ENCODE measurements at places on chromosomes 3 and 15.
A peak's percentile ranks its signal among the peaks of the same experiment; 100 is the strongest.

DNA sequence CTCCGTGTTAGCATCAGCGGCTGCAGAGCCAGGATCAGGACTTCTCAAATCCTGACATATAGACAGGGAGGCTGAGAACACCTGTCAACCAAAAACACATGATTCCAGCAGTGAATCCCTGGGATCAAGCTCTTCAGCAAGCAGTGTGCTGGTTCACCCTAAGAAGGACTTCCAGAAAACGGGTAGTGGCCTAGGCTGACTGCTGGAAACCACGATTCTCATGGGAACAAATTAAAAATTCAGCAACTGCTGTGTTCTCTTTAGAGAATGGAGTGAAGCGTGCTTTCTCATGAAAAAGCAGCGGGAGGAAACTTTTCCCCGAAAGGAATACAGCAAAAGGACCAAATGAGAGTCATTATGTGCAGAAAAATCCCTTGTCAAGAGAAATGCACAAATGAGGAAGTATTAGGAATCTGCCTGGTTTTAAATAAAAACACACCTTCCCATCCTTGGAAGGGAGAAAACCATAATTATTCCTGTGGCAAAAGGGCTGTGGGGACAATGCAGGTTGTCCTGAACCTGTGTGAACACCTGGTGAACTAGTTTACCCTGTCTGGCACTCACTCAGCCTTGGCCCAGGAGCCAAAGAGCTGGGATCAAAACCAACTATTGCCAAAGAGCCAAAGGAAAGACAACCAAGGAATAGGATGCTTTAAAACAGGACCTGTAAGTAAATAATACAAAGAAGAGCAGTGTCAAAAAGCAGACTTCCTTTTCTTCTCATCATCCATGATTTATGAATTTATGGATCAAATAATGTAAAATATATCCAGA, 13.4 kb downstream of the IL12A start:
- no peak for DNase-seq

- no peak for DNase-seq
Measured at GRCh38 chr15:78177447-78177873, 28.3 kb downstream of the IDH3A start.

DNA sequence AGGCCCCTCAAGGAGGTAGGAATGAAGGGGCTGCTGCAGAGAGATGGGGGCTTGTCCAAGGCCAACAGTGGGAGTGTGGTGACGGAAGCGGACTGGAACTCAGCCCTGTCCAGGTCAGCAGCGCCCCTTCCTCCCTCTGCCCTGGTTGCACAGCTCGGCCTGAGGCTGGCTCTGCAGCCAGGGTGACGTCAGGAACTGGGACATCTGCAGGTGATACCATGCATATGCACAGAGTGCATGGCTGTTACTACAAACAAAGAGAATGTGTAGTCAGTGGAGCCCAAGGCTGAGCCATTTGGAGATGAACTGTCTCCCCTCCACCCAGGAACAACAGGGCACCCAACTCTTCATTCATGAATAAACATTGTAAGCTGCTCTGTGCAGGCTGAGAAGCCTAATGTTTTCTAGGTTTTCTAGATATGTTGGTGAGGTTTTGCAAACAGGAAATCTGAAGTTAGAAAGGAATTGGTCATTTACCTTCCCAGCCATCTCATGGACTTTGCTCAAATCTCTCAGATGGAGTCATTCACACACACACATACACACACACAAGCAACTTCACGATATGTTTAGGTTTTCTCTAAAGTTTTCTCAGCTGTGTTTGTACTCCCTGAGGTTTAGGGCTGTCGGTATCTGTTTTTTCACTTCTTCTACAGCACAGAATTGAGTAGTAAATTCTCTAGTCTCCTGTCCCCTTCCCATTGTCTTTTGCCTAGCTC, 117.2 kb downstream of the TLE3 start:
- DNase-seq, result no peak

GRCh38 chr15:70014331-70014730, 83.4 kb downstream of the TLE3 start:
- no peak for DNase-seq

- DNase-seq, result no peak
Measured at GRCh38 chr3:126347543-126348161, 9.6 kb downstream of the KLF15 start.

DNA sequence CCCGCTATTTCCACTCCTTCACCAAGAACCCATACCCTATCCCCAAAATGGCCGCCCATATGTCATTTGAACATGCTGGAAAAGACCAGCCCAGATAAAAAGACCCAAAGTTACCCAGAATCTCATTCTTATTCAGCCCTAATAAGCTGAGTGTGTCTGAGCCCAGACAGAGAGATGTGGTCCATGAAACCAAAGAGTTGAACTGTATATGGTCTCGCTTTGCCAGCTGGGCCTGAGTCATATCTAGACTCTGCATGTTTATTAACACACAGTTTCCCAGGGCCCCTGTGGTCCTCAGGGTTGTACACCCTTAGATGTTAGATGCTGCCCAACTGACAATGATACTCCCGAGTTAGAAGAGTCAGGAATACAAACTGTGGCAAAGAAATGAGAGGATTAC, 201.9 kb upstream of the STRIT1 start:
- peak; percentile 43 for DNase-seq

- DNase-seq, result no peak
Measured at GRCh38 chr3:54831112-54831511, 96.7 kb downstream of the LRTM1 start.

GRCh38 chr3:67291287-67292252, 293.5 kb downstream of the KBTBD8 start:
- DNase-seq, result no peak

DNA sequence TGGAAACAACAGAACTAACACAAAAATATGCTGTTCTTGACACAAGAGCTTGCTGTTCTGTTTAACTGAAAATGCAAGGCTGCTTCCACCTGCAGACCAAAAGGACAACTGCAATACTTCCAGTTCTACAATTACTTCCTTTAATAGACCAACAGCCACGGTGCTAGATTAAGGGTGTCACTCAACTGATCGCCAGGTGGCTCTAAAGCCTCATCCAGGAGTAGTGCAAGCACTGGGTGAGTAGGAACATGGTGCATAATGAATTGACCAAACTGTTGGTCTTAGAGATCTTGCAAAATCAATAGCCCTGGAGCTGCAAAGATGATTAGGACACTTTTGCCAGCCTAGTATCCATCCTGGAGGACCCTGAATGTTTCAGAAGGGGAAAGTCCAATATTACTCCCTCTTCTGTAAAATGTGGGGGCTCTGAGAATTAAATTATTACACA, 3.6 kb upstream of the CLDN16 start:
- DNase-seq, result peak; percentile 56

GRCh38 chr3:128546646-128547045, 53.6 kb upstream of the GATA2 start:
- no peak for DNase-seq

DNA sequence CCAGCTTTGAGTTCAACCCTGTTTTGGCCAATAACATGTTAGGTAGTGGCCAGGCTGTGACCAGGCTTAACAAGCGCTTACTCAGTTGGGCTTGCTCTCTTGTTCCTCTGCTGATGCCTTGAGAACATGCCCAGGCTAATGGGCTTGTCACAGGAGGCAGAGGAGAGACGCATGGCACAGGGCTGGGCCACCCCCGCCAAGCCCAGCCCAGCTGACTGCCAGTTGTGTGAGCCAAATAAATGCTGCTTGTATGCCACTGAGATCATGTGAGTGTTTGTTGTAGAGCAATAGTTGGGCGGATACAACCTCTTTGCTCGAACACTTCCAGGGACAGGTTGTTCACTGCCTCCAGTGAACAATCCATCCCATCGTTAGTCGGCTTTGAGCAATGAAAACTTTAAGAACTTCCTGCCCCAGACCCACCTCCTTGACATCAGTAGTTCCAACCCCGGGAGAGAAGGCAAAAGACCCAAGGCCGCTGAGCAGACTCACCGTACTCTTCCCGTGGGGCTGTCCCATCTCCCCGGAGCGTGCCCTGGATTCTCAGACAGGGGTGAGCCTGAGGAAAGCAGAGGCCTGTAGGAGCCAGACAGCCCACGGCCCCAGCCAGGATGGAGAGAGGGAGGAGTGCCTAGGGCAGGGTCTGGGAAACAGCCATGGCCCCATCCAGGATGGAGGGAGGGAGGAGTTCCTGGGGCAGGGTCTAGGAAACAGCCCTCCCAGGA, 4.1 kb downstream of the PLA2G4F start:
- DNase-seq, result no peak

DNA sequence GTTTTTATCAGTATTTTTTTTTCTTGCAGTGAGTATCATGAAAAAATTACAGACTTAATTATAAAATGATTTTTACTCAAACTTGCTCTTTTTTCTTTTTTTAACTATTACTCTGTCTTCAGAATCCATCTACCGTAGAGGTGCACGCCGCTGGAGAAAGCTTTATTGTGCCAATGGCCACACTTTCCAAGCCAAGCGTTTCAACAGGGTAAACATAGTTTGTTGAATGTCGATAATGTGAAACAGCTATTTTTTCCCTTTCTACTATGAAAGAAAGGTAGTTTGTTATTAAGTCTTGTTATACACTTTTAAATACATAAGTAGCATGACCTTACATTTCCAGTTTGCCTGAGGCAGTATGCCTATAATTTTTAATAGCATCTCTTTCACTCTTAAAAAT, 45.6 kb downstream of the PRKCI start:
- DNase-seq, result no peak

DNA sequence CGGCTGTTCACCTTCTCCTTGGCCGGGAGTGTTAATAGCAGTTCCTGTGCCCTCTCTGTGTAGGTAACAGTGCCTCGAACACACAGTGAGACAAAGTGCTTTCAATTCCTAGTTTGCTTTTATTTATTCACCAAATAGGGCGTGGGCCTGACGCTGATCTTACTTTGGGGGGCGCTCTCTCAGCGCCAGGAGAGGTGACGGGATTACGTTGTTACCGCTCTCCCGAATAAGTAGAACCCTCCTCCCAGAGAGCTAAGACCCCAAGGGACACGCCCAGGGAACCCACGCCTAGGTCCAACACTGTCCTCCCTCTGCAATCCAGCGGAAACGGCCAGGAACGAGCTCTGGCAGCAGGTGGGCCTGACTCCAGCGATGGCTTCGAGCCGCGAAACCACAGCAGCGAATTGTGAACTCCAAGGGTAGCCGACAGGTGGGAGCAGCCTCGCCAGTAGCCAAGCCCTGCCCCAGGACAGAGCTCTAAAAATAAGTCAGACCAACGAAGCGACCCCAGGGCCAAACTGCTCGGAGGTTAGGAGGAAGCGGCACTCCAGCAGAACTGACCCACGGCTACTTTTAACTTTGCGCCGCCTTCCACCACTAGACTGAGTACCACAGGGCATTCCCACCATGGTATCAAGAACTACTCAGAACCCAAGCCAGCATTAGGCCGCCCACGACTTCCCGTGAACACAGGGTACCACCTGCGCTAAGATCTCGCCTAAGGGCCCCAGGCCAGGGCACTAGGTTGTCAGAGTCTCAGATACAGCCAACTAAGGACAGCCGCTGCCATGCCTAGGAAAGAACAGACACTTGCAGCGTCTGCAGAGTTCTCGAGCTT, 1.6 kb upstream of the SIN3A start:
- DNase-seq, result peak; percentile 26

GRCh38 chr3:5553203-5553602, 365.7 kb downstream of the EDEM1 start:
- DNase-seq, result no peak

DNA sequence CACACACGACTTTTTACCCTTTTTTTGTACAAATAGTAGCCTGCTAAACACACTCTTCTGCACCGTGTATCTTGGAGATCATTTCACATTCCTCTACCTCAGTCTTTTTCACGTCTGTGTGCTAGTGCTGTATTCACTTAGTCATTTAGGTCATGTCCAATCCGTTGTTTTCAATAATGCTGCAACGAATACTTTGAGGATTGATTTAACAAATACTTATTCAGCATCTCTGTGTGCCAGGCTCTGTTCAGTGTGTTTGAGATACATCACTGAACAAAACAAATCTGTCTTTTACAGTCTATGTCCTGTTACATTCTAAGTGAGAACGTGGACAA, 882 bp downstream of the JMJD7 start:
- peak; percentile 5 for DNase-seq

DNA sequence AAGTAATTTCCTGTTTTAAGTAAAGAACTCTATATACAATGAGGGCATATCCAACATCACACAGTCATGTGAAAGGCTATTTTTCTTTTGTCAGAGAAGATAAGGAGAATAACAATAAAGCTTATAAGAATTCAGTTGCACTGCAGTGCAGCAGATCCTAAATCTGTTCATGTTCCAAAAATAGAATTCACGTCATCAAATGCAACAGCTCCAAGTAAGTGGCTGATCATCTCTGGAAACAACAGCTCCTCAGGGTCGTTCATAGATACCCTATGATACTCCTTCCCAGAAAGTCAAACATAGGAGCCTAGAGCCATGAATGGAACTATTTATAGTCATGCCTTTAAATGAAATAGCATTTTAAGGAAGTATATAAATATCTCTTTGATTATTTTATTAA, 100.2 kb downstream of the FMN1 start:
- DNase-seq, result peak; percentile 45

GRCh38 chr15:51234176-51234927, 104.0 kb downstream of the CYP19A1 start:
- peak; percentile 34 for DNase-seq

DNA sequence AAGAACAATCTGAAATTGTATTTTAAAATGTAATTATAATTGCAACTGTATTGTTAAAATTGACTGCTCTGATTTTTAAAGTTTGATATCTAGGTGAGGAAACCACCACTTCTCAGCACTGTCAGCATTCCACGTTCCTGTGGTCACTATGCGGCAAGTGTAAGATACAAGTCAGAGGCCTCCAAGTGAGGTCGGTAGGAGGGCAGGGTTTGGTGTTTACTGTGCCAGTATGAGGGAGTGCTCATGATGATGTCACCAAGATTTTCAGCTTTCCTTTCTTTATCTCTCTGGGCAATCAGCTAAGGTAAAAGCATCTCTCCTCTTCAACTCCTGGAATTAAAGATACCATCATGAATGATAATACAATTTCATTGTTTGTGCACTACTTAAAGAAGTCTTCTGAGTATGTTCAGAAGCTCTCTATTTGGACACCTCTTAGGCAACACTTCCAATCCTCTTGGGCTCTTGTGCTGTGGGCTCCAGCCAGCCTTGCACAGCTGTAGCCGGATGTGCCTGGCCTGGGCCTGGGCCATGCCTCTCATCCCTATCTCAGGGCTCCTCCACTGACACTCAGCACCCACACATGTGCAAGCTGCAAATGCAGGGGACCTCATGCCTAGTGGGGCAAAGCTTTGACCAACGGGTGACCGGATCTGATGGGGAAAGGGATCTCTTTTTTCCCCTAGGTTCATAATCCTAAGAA, 42.9 kb downstream of the CCR3 start:
- no peak for DNase-seq

DNA sequence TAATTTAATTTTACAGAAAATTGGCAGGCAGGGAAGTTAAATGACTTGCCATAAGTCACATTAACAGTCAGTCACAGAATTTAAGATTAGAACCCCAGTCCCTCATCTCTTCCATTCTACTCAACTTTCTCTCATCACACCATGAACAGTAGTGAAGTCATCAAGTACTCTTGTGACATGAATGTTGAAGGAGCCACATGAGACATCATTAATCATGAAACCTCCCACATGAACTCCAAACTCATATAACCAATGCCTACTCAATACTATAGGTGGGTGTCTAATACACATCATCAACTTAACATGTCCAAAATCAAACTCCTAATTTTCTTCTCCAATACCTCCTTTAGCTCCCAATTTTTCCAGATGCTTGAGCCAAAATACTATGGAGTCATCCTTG, 19.5 kb downstream of the PHC3 start:
- no peak for DNase-seq

GRCh38 chr15:44298878-44299277, 10.4 kb downstream of the GOLM2 start:
- DNase-seq, result no peak

- DNase-seq, result no peak
Measured at GRCh38 chr15:74227968-74228722, 8.0 kb upstream of the CCDC33 start.

GRCh38 chr3:98029083-98029482, 6.0 kb downstream of the GABRR3 start:
- DNase-seq, result no peak
